ENCODE measurements at places on chromosomes 1 and 21.
A peak's percentile ranks its signal among the peaks of the same experiment; 100 is the strongest.

GRCh38 chr1:8835941-8836643 lies 18.7 kb upstream of the RERE start:
- no peak for DNase-seq

DNA sequence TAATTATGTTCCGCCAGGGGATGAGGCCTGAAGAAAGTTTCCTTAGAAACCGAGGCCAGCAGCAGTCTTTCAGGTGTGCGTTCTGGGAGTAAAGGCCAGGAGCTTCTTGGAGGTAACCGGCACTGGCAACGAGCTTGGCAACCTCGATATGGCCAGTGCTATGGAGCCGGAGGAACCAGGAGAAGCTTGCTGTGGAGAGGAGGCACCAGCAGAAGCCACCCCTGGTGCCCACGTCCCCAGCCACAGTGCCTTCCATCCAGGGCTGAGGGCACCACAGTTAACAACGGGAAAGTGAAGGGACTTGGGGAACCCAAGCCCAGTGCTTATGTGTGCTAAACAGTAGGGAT lies 41.5 kb upstream of the LIN9 start:
- no peak for DNase-seq

- no peak for DNase-seq
Measured at GRCh38 chr1:113683384-113684152, 75.7 kb downstream of the PHTF1 start.

DNA sequence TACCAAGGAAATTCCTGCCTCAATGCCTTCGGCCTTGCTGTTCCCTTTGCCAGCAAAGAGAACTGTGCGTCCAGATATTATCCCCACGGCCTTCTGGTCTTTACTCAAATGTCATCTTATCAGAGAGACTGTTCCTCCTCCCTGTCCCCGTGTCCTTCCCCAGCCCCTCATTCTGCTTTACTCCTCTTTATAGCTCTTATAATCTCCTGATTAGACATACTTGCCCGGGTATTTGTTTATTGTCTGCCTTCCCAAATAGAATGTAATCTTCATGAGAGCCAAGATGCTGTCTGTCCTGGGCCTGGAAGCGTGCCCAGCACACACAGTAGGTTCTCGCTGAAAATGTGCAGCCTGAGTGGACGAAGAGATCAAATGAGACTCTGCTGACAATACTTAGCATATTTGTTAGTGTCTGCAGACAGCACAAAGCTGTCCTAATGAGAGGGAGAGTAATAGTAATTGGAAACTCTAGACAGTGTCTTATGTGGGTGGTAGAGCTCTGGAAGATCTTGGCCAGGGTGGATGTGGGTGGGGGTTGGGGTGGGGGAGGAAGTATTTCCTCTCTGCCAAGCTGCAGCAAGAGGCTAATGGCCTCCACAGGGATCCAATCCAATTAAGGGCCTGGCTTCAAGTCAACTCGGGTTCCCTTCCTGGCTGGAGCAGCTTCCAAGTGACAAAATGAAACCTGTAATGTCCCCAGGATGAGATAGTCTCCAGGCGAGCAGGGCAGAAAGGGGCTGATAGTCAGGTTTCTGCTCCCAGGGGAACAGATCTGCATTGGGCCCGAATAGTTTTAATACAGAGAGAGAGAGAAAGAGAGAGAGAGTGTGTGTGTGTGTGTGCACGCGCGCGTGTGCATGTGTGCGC lies 9.5 kb upstream of the CLIC4 start:
- DNase-seq, result peak; percentile 62

- no peak for DNase-seq
Measured at GRCh38 chr1:114105421-114105979, 48.2 kb downstream of the SYT6 start.

- peak; percentile 93 for DNase-seq
Measured at GRCh38 chr1:183270541-183271141, 84.6 kb downstream of the LAMC2 start.

- DNase-seq, result no peak
Measured at GRCh38 chr1:61334718-61335589, 252.6 kb downstream of the NFIA start.

DNA sequence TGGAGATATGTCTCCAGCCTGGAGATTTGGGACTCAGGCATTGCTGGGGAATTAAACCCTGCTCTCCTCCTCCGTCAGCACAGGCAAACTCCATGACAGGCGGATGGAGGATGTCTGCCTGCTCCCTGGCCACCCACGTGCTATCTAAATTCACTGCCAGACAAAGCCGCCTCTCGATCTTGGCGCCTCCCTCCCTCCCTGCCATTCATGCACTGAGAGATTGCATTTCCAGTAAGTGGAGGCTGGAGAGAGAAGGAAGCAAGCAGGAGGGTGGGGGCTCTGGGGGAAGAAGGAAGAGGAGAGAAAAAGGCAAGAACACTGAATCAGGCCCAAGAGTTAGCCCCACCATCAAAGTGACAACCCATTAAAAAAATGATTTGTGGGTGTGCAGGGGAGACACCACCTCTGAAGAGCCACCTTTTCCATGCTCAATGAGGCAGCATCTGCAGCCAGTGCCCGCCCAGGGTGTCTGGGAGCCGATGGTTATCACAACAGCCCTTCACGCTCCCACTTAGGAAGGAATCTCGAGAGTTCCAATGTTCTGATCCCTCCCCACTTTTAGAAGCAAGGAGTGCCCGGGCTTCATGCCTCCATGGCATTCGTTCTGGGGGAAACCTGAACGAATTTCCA lies 183.0 kb downstream of the HIVEP3 start:
- DNase-seq, result no peak

DNA sequence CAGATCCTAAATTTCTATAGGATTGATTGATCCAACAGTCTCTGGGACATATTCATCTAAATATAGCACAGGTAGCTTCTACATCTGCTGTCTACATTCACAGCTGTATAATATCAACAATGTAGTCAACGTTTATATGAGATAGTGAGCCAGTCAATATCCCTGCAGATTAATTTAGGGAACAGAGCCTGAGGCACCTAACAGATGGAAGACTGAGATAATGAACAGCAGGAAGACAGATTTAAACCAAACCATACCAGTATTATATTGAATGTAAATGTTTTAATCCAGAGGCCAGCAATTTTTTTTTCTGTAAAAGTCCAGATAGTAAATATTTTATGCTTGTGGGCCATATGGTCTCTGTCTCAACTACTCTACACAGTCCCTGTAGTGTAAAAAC lies 2072.4 kb downstream of the MRPL39 start:
- no peak for DNase-seq

DNA sequence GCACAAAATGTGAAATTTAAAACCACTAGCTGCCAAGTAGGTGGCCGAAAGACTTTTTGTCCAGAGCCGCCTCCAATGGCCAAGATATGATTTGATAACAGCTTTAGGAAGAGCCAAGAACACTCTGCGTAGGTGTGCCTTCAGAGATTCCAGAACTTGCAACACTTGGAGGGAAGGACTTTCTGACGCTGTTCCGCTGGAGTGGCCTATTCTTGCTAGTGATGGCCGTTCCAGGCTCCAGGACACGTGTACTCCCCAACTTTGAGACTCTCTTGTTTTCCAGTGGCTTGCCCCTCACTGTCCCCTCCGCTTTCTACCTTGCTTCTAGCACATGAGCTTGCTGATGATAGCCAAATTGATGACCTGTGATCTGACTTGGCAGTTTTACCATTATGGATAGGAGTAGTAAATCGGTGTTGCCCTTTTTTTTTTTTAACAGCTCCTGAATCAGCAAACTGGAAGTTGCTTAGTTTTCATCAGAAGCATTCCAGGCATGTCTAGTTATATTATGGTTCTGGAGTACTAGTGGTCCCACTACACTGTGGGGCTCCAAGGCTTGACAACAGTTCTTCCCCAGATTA lies 1.0 kb downstream of the PRDX6 start:
- peak; percentile 82 for DNase-seq

GRCh38 chr1:58809325-58810010 lies 25.6 kb upstream of the JUN start:
- DNase-seq, result peak; percentile 80

DNA sequence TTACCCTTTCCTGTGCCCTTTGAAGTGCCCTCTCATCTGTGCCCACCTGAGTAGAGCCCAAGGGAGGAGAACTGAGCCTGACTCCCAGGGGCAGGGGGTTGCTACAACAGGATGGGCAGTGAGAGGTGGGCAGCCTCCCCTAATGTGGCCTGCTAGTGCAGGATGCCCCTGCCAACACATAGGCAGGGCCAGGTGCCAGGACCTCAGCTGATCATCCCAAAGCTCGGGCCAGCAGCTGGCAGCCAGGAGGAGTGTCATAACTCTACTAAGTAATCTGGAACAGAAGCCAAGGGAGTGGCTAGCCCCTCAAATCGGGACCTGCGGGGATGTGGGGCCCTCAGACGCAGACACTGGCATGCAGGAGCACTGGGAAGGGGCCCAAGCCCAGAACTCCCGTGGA lies 208.8 kb upstream of the RAB4A start:
- DNase-seq, result no peak

DNA sequence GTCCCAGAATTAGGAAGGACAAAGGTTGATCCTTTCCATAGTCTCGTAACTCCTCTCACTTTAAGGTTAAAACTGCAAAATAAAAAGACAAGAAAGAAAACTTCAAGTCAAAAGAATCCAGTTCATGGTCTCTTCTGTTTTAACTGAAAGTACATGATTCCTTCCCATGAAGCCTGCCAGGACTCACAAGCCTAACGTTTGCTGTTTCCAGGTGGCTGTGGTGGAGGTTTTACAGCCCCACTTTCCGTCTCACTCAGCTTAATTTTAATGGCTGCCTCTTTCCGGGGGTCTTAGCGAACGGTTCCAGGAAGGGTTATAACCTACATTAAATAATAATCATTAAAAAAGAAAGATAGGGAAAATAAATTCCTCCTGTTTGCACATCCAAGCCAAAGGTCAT lies 136.8 kb upstream of the SPAG17 start:
- no peak for DNase-seq

- DNase-seq, result no peak
Measured at GRCh38 chr21:43194303-43195120, 25.7 kb downstream of the CRYAA start.

DNA sequence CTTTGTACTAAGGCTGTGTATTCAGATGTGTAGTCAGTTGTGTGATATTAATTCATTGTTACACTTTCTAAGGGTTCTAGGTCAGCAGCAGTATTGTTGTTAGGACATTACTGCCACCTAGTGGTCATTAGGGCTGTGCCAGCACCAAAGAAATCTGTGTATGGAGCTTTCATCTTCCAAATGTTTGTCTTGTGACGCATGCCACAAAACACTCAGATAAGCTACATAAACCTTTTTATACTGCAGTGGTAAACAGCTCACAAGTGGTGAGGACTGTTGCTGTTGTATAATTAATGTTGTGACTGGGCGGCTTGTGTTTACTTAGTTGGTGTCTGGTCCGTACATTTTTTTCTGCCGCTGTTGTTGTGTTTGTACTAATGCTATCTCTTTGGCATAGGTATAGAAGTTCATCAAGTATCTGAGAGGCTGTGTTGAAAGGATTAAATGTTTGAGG lies 51.7 kb downstream of the S1PR1 start:
- DNase-seq, result peak; percentile 94

- no peak for DNase-seq
Measured at GRCh38 chr1:10815858-10816195, 19.4 kb upstream of the CASZ1 start.

DNA sequence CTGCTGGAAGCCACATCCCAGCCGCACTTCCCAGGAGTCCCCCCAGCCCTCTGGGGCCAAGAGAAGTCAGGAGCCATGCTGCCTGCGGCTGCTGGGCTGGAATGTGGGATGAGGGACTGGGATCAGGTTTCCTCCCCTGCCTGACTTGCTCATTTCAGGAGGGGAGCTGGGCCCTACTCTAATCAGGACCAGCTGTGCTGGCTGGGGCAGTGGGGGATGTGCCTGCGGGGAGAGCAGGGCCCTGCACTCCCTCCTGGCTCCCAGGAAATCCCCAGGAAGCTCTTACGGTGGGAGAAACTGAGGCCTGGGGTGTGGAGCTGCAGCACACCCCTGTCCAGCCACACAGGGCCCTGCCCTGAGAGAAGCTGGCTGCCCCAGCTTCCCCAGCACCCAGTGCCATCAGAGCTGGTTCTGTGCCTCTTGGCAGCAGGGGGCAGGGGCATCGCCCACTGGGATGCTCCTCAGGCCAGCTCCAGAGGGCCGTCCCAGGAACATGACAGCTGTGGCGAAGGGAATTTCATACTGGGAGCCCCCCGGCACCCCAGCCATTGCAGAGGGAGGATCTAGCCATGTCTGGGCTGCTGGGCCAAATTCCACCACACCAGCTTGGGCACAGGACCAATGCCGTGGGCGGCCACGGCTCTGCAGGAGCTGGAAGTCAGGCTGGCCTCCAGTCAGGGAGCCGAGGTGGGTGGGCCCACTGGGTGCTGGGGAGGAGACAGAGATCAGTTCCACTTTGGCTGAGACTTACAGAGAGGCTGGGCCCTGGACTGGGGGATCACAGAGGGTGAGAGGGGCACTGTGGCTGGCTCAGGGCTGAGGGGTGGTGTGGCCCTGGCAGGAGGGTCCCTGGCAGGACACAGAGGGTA lies 21.3 kb upstream of the PRSS38 start:
- DNase-seq, result peak; percentile 97

GRCh38 chr1:14259191-14259757 lies 339.2 kb upstream of the KAZN start:
- DNase-seq, result peak; percentile 60

DNA sequence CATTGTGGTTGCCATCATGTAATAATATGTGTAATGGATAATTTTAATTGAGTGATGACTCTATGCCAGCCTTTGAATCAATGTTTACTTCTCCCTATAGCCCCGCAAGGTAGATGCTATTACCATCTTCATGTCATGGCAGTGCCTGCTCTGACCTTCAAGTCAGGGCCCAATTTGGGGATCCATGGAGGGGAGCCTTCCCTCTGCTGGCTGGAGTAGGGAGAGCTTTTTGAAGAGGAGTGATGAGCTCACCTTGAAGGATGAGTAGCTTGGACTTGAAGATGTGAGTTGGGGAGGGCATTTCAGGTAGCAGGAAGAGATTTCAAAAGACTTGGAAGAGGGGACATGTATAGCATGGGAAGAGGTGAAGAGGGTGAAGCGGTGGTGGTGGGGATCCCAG lies 189.2 kb downstream of the FOXD2 start:
- DNase-seq, result no peak

- no peak for DNase-seq
Measured at GRCh38 chr1:233022246-233022645, 71.8 kb downstream of the NTPCR start.

GRCh38 chr1:14541348-14541747 lies 57.1 kb upstream of the KAZN start:
- no peak for DNase-seq

- DNase-seq, result no peak
Measured at GRCh38 chr1:236602171-236602570, 2.1 kb downstream of the HEATR1 start.

DNA sequence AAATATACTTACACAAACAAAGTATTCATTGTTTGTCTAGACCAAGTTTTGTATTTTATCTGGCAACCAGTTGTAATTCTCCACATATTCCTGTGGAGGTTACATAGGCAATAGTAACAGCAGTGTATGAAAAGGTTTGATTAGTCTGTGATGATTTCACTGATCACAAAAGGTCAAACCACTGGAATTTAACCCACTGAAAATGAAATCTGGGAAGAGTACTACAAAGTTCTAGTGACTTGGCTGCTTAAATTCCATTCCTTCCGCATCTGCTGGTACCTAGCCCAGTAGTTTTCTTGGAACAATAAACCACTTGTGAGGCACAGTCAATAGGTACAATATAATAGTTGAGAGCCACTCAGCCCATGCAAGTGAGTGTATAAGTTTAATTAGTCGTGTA lies 205.4 kb downstream of the NFIA start:
- DNase-seq, result peak; percentile 52

- DNase-seq, result no peak
Measured at GRCh38 chr1:110056285-110056683, 14.2 kb downstream of the ALX3 start.

Data from foreskin fibroblast (primary cell).